ENCODE measurements at places on chromosomes 13 and 19.

DNA sequence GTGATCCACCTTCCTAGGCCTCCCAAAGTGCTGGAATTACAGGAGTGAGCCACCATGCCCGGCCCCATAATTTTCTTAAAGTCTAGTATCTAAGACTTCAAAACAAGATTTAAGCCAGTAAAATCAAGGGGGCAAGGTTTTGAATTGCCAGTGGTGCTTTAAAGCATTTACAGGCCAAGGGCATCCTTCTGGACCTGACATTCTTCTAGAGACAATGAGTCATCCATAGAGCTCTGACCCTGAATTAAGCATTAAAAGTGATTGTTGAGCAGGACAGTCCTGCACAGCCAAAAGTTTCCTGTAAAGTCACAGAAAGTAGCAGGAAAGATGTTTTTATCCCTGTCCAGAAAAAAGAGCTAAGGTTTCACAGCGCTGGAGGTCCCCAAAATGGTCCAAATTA is 50.9 kb upstream of the ATP12A start:
- no peak for DNase-seq

GRCh38 chr19:29499921-29500590 is 25.7 kb upstream of the VSTM2B start:
- DNase-seq, result no peak

DNA sequence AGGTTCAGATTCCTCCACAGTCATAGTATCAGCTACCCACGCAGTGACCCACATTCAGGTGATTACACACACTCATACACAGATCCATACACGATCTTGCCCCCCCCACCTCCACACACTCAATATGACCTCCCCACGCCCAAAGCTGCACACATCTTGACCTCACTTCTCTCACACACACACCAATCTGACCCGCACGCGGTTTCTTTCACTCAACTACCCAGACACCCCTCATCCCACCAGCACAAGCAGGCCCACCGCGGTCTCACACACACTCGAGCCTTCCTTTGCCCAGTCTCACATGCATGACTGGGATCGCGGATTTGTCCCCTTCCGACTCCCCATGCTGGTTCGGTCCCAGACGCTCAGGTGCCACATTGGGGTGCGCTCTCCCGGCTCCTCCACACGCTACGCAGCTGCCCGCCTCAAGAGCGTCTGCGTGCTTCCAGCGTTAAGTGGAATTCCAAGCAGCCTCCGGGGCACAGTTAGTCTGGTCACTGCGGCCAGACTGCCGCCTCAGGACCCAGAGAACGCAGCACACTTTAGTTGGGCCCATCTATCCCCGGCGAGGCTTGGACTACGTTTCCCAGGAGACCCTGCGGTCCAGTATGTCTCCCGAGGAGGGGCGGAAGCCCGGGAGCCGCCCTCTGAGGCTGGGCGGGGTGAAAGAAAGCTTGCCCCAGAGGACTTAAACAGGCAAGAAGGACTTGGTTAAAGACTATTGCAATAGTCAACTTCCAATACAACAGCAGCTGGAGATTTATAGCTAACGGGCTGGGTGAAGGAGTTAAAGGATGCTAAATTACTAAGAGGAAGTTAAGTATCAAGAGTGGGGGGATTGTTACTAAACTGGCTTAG is 746 bp upstream of the ZNF345 start:
- DNase-seq, result peak; percentile 58

- no peak for DNase-seq
Measured at GRCh38 chr13:55345224-55345623, 1795.5 kb upstream of the PRR20A start.

DNA sequence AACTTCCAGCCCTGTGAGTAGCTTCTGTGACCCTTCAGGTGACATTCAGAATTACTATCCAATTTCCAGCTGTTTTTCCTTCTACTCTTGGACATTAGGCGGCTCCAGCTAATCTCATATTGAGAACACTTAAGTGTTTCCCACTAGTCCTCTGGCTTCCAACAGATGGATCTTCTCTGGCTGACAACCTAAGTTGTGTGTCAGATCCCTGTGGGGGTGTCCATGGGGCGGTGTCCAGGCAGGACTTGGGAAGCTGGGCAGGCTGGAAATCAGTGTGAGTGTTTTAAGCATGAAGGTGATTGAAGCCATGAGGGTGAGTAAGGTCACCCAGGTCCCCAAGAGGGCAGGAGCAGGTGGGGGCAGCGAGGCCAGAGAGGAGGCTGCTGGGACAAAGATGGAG is 10.1 kb downstream of the CNOT3 start:
- DNase-seq, result no peak

- DNase-seq, result no peak
Measured at GRCh38 chr19:39754971-39755370, 17.1 kb upstream of the CLC start.

GRCh38 chr13:76570510-76570971 is 315.7 kb downstream of the KCTD12 start:
- DNase-seq, result no peak

DNA sequence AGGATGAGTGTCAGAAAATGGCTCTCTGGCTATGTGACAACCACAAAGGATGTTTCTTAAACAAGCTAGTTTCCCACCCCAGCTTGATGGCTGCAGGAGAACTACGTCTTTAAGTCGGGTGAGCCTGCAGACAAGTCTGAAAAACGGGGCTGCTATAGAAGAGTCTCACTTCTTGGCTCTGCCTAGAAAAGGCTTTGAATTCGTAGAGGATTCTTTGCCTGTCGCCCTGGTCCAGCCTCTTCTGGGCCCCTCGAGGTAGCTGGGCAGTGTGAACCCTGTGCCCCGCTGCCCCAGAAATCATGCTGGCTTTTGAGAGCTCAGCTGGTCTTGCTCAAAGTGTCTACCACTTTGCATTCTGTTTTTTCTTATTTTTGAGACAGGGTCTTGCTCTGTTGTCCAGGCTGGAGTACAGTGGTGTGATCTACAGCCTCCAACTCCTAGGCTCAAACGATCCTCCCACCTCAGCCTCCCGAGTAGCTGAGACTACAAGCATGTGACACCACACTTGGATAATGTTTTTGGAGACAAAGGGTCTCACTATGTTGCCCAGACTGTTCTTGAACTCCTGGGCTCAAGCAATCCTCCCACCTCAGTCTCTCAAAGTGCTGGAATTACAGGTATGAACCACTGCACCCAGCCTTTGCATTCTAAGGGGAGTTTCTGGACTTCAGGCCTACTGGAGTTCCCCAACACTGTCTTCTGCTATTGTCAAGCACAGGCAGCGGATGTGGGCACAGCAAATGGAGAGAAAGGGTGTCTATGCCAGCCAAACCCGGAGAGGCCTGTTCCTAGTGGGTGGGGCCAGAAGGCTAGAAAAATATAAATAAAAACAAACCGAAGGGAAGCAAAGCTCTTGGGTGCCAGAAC is 6.5 kb downstream of the CEBPA start:
- no peak for DNase-seq

DNA sequence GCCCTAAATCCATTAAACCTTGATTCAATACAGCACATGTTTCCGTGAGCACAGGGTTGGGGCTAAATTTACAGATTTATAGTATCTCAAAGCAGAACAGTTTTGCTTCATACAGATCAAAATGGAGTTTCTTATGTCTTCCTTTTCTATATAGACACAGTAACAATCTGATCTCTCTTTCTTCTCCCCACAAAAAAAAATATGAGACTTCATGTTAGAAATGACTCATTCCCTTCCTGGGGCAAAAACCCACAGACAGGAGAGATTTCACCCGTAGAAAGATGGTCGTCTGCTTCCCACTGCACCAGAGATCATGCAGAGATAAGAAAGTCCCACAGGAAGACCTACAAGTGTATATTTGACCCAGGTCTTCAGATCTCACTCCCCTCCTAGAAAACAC is 7.7 kb upstream of the ZNF611 start:
- no peak for DNase-seq

- peak; percentile 78 for DNase-seq
Measured at GRCh38 chr19:5035793-5036697, 67.1 kb downstream of the KDM4B start.

DNA sequence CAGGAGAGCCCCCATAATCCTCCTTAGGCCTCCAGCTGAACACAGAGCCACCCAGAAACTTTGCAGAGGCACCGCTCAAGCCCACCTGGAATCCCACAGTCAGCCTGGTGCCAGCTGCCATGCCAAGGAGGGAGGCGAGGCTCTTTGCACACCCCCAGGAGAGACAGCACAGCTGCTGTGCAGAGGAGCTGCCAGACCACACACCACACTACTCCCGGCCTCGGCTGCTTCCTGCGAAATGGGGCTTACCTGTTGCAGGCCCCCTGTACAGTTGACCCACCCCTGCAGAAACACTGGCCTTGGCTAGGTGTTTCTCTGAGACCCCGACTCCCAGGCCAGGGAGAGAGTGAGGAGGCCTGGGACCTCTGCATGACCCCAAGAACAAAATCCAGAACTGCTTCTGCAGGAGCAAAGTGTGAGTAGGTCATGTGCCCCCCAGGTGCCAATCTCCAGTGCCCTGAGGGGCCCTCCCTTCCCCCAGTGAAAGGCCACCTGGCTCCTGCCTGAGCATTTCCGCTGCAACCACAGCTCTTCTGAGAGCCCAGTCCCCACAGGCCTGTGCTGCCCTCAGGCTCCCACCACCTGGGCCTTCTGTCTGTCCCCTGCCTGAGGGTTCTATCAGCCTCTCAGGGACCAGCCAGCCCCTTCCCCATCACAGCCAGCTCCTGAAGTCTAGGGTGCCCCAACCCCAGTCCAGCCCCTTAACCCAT is 580.4 kb downstream of the UQCRFS1 start:
- DNase-seq, result no peak

GRCh38 chr19:57512845-57513244 is 13.1 kb downstream of the ZNF773 start:
- no peak for DNase-seq

- no peak for DNase-seq
Measured at GRCh38 chr19:18364826-18365528, 21.0 kb upstream of the GDF15 start.

GRCh38 chr19:35379992-35380391 is 9.1 kb downstream of the GPR42 start:
- DNase-seq, result no peak

DNA sequence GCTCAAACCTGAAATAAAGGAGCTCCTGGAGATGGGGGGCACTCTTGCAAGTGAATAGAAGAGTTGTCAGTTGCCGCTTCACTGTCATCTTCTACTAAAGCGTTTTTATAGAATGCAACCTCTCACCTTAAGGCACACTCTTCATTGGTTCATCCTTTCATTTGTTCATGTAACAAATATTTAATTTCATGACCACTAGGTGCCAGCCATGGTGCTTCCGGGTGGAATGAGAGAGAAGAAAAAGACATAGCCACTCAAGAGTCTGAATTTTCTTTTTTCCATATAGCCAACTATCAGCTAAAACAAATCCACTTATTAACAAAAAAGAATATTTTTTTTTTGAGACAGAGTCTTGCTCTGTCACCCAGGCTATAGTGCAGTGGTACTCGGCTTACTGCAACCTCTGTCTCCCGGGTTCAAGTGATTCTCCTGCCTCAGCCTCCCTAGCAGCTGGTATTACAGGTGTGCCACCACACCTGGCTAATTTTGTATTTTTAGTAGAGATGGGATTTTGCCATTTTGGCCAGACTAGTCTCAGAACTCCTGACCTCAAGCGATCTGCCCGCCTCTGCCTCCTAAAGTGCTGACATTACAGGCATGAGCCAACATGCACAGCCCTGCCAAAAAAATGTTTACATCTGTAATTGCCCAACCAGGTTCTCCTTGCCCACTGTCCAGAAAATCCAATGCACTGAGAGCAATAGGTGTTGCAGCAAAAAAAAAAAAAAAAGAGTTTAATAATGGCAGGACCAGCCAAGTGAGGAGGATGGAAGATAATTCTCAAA is 22.1 kb upstream of the SACS start:
- no peak for DNase-seq

- no peak for DNase-seq
Measured at GRCh38 chr19:1151917-1152587, 22.0 kb downstream of the SBNO2 start.

DNA sequence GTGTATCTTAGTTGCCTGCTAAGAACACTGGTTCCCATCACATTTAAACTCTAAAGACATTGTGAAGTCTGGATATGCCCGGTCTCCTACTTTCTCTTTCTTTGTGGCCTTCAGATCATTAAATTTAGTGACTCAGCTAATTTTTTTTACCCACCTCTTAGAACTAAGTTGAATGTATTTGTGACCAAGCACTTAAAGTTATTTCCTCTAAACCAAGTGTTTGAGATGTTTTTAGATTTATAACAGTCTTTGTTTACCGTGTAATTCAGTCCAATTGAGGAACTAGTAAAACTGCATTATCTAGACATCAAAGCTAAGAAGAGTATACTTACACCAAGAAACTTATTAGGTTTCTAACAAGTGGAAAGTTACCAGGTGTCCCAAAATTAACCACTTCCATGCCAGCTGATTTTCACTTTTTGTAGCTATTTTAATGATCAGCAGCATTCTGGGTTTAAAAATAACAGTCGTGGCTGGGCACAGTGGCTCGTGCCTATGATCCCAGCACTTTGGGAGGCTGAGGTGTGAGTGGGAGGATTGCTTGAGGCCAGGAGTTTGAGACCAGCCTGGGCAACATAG is 53.1 kb downstream of the ARHGAP35 start:
- DNase-seq, result no peak

- DNase-seq, result no peak
Measured at GRCh38 chr19:19276386-19276785, 3.3 kb upstream of the TM6SF2 start.

DNA sequence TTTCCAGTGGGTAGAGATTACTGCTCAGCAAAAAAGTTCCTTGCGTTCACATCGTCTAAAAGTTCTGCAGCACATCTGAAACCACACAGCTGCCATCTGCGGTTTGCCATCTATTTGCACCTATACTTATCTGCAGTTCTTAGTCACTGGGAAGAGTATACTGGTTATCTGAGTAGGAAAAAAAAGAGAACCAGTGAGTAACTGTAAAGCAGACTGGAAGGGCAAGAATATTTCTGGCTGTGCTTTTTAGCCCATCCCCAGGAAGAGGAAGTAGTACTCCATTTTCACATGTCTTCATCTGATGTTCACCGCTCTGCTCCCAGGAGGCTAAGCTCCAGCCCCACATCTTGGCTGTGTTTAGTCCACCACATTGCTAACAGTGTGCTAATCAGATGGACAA is 35.6 kb downstream of the EFNB2 start:
- no peak for DNase-seq

GRCh38 chr13:32585550-32586079 is 637 bp upstream of the PDS5B start:
- DNase-seq, result no peak

Measured in NCI-H524 treated with DMSO at 0.1 percent for 48 hours (cell line).